Activated CD4-positive, alpha-beta memory T cell treated with anti-CD3 and anti-CD28 coated beads for 36 hours (primary cell): ENCODE measurements at places on chromosomes 12 and 14. TPM values are rescaled to one million over a fixed set of nuclear protein-coding genes. Genes with fewer than 3 reads are reported as not detected.

DNA sequence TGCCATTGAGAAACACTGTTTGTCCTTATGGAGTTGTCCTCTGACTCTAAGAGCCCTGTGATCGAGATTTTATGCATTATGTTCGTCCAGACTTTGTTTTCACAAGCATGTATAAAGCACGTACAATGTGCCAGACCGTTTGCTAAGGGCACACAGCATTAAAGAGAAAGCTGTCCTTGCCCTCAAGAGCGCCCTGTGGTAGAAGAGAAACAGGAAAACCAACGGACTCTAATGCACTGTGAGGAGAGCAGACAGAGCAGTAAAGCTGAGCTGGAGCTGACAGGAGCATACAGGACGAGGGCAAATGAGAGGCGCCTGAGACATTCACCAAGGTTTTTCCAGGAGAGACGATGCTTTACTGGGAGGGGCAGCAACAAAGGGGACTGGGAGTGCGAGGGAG, 66.2 kb upstream of the OVCH1 start:
- no peak for DNase-seq

GRCh38 chr12:46900734-46901463, 75.1 kb upstream of the SLC38A4 start:
- no peak for DNase-seq

The AQP6 gene
- total RNA-seq = not detected

DNA sequence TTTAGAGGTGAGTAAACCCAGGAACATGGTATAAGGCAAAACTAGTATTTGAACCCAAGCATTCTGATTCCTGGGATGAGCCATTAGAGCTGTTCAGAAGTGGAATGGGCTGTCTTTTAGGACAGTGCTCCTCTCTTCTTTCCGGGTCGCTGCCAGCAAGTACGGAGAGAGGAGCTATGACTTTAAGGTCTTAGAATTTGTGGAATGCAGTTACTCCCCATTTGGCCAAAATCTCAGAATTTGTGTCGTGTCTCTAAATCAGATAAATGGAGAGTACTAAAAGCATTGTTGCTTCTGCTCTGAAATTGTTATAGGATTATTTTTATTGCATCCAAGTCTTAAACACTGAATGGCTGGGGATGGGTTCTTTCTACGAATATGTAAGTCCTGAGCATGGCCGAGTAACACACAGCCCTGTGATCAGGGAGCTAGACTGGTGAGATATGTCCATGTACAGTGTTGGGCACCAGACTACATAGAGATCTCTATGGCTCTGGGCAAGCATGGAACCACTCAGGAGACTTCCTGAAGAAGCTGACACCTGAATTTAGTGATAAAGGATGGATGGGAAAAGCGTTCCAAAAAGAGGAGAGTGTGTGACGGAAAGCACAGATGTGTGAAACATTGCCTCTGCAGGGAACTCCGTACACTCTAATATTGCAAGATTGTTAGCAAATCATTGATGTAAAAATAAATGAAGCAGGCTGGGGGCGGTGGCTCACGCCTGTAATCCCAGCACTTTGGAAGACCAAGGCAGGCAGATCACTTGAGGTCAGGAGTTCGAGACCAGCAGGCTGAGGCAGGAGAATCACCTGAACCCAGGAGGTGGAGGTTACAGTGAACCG, 184.7 kb downstream of the SRGAP1 start:
- DNase-seq = no peak

The OR4L1 gene
- not detected for total RNA-seq

The ADCY4 gene
- 1.6 TPM for total RNA-seq

- no peak for DNase-seq
These were observed 32.4 kb upstream of the BEGAIN start for GRCh38 chr14:100619396-100620254.

- DNase-seq = peak; percentile 23
These were observed 800 bp downstream of the PCNX4 start for GRCh38 chr14:60092526-60092920.

The SLC6A13 gene
- total RNA-seq = not detected

- no peak for DNase-seq
These were observed 8.8 kb upstream of the CCDC85C start for GRCh38 chr14:99612738-99613330.

DNA sequence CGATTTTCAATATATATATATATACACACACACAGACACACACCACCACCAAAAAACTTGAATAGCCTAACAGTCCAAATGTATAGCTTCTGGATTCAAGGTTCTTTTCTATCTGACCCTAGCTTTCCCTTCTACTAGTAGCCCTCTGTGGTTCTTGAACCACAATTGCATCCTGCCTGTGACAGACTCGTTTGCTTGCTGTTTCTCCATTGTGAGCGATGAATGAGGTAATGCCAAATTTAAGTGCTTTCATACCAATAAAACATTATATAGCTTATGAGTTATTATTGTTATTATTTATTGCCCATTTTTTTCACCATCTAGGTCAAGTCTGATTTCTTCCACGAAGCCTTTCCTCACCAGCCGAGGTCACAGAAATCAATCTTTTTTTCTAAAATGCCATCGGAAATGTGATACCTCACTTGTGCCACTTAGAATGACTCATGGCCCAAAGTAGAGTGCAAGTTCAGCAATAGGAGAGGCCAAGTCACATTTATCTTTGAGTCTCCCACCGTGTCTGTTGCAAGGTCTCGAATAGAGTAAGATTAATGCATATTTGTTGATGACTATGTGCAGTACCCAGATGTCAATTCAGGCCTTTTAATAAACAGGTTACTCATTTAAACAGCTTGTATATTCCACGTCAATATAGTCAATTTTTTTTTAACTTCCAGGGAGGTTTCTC, 1015.8 kb upstream of the SEL1L start:
- no peak for DNase-seq

DNA sequence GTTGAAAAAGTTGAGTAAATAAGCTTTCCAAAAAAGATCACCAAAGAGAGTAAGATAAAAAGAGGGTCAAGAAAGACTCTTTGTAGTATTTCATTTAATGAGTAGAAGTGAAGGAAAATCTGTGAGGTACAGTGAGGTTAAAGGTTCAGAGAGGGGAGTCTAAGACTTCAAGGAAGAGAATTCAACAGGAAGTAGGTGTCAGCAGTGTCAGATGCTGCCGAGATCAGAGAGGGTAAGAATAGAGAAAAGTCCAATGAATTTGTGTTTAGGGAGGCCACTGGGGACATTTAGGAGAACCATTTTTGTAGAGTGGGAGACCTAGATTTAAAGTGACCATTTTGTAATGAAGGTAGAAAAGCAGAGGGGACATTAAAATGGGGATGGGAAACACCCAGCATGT, 71.6 kb upstream of the KRAS start:
- DNase-seq = no peak

The TMEM121 gene
- 10.2 TPM for total RNA-seq

GRCh38 chr14:40762685-40763084, 844.0 kb upstream of the LRFN5 start:
- no peak for DNase-seq

DNA sequence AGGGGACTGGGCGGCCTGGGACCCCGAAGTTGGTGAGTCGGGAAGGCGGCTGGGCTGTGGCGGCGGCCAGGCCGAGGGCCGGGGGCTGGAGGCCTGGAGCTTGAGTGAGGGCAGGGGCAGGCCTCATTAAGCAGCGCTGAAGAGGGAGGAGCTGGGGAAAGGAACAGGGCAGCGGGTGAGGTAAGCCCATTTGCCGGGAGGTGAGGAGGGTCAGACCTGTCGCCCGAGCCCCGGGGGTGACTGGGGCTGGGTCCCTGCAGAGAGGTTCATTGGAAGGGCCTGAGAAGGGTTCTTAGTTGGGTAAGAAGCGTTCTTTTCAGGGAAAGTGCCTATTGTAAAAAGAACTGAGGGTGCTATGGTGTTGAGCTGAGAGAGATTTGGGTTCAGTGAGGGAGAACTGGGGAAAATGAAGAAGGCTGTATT, 441 bp downstream of the RAB5B start:
- peak; percentile 59 for DNase-seq

The FOXN3 gene
- 59.1 TPM for total RNA-seq

The NRIP2 gene
- total RNA-seq = not detected

The MOAP1 gene
- 14.2 TPM for total RNA-seq

GRCh38 chr12:92900941-92901340, 28.2 kb downstream of the EEA1 start:
- no peak for DNase-seq

DNA sequence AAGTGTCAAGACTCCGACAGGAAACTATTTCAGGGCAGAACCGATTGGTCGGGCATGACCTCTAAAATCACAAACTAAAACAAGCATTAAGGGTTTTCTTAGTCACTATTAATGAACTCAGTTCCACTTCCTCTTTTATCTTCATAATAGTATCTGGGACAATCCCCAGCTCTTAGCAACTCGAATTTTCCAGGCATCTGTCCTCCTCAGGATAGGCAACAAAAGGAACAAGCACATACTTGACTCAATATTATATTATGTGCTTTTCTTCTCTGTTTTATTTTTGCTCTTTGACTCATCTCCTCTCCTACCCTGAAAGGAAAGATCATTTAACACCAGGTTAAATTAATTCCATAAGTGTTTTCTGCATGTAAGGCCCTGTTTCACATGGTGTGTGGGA, 638.3 kb upstream of the TBX3 start:
- DNase-seq = no peak

The ESPL1 gene
- total RNA-seq = 70.0 TPM

GRCh38 chr14:103688906-103689902, 26.0 kb downstream of the XRCC3 start:
- no peak for DNase-seq

The IFI27 gene
- total RNA-seq = 3.1 TPM

DNA sequence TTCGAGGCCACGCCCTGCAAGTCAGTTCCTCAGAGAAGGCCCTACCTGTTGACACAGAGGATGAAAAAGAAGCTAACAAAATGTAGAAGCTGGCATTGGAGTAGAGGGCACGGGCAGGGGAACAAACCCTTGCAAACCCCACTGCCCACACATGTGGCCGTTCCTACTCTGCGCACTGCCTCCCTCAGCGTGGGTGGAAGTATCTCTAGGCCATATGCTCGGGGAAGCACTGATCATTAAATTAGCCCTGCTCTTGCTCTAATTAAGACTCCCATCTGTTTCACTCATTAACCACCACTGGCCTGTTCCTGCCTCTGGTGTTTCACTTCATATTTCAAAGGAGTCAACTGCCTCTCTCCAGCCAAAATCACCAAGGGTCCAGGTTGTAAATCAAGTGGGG, 201.2 kb upstream of the SFSWAP start:
- no peak for DNase-seq

DNA sequence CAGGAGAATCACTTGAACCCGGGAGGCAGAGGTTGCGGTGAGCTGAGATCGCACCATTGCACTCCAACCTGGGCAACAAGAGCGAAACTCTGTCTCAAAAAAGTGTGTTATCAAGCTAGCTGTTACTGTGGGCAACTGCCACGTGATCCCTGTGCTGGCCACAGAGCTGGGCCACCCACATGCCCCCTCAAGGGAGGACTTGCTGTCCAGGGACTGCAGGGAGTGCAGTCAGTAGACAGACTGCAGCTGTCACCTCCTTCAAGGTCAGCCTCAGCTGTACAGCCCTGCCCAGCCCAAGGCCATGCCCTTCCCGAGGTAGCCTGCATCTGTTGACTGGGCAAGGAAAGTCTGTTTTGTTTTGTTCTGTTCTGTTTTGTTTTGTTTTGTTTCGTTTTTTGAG, 46.6 kb upstream of the BICDL1 start:
- no peak for DNase-seq

- peak; percentile 84 for DNase-seq
These were observed 32.6 kb upstream of the CD9 start for GRCh38 chr12:6167327-6168280.

- DNase-seq = peak; percentile 44
These were observed 457.1 kb downstream of the DAD1 start for GRCh38 chr14:22131749-22132476.

DNA sequence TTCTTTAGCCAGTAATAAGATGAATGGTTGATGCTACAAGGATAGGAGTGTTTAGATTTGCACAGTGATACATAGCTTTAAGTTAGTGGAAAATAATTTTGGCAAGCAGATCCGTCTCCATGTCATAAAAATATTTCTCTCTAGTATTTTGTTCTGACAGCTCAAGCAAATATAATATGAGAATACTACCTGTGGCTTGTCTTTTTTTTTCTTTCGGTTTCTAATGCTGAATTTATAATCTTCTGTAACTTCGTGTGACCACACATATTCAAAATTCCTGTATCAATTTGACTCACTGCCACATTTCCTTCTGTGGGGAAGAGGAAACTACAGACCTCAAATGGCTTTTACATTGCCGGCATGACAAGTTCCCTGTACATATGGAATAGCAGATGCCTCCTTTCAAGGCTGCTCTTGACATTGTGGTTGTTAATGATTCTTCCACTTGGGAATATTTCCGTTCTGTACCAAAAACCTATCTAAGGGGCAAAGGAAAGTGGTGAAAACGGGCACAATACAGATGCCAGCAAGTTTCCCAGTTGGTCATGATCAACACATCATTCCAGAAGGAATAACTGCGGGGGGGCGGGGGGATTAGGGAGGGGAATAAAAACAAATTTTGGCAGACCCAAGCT, 103.6 kb upstream of the CCDC91 start:
- no peak for DNase-seq

The SALL2 gene
- 4.4 TPM for total RNA-seq

GRCh38 chr12:162467-163307, 51.3 kb downstream of the SLC6A12 start:
- DNase-seq = no peak

DNA sequence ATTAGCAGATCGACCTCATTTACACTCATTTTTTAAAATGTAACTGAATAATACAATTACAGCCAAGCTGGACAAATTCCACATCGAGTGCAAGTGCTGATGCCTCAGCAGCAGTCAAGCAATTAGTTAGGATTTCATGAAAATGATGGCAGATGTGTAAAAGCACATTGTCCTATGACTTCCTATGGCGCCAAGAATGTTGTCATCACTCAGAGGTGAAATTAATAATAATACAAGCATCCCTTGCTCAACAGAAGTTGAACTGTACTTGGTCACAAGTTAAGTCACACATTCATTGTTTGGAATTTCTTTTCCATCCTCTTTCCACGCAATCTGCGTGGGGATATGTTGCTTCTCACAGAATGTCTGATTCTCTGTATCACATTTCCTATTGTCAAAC, 117.3 kb downstream of the GTF2A1 start:
- DNase-seq = no peak
